ENCODE measurements at places on chromosomes 16 and 17.

GRCh38 chr16:4124535-4125294, 8.5 kb upstream of the ADCY9 start:
- DNase-seq, result no peak

DNA sequence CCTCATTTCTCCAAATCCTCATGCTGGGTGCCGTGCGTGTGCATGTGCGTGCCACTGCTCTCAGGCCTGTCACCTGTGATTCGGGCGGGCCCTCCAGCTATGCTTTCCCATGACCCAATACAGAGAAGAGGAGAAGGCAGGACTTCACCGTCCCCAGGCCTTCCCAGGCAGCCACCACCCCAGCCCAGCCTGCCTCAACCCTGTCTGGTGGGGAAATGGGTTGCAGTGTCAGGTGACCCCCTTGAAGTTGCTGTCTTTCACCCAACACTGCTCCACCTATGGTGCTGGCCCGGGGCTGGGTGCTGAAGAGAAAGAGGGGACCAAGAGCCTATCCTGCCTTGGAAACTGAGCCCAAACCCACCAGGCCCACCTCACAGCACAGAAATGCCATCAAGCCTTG, 94.7 kb downstream of the GOSR1 start:
- no peak for DNase-seq

DNA sequence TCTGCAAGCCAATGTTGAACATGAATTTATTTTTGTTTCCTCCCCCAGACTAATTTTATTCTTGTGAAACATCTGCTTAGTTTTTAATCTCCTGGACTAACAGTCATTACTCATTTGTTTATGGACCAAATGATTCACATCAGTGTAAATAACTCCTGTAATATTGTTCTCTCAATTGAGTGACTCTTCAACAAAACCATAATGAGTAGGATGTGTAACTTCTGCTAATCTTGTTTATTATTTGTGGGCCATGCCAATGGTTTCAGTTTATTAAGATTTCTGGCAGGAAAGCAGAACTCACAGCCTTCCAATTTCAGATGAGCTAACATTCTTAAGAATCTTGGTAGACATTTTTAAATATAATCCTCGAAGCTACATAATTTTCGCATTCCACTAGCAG, 1216.3 kb upstream of the GOT2 start:
- DNase-seq, result no peak

DNA sequence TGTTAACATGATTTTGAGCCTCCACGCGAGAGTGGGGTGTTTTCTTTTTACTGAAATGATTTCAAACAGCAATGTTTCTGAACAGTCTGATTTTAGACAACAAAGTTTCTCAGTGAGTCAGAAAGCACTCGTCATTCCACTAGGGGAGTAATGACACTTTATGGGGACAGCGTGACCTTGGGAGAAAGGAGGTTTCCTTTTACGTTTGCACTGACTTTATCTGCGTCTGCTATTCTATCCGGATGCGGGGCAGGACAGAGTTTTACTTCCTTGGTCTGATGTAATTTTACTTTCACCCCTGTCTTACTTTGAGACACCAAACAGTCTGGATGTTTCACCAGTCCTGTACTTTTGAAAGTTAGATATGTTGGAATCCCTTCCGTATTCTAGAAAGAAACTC, 20.7 kb downstream of the SLC47A1 start:
- DNase-seq, result no peak

DNA sequence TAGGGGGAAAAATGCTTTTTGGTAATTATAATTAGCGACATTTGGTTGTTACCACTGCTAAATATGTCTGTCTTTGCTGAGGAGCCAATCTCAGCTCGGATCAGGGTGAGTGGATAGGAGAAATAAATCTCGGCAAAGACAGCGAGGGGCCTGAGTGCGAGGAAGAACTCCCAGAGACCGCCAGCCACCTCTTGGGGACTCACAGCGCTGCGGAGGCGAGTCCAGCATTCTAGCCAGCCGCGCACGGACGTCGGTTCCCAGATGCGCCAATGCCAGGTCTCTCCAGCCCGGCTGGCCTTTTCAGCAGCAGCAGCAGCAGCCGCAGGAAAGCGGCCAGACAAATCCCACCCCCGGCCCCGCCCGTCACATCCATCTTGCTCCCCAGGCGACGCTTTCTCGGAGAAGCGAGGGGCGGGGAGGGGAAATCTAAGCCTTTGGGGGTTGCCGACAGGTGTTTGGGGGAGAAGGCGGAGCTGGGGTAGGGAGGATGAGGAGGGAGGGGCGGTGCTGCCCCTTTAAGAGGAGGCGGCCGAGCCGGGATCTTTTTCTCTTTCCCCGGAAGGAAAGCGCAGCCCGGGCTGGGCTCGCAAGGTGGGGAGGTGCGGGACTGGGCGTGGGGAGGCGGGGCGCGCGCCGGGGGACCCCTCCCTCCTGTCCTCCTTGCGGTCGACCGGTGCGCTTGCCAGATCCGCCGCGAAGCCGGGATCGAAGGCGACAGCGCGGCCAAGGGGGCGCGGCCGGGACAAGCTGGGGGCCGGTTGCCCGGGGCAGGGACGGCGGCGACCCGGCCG, at the start of gene ITGA3:
Gene ITGA3 (plus strand): TSS at position 685 of the 791 bp plus-strand sequence. CDS start 330 bp downstream, outside the sequence.
- peak; percentile 90 for DNase-seq

DNA sequence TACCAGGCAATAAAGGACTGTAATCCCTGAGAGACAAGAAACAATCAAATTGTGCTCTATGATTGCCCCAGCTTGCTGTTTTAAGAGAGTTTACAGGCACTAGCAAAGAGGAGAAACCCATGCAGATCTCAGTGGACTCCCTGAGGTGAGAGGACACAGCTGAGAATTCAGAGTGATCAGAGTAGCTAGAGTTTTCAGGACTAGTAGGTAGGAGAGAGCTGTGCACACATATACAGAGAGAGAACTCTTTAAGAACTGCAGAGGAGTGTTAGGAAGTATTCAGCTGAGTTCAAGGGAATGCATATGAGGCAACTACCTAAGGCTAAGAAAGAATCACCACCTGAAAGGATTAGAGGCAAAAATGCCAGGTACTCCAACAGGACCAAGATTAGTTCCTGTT, 904.8 kb downstream of the CDH8 start:
- no peak for DNase-seq

DNA sequence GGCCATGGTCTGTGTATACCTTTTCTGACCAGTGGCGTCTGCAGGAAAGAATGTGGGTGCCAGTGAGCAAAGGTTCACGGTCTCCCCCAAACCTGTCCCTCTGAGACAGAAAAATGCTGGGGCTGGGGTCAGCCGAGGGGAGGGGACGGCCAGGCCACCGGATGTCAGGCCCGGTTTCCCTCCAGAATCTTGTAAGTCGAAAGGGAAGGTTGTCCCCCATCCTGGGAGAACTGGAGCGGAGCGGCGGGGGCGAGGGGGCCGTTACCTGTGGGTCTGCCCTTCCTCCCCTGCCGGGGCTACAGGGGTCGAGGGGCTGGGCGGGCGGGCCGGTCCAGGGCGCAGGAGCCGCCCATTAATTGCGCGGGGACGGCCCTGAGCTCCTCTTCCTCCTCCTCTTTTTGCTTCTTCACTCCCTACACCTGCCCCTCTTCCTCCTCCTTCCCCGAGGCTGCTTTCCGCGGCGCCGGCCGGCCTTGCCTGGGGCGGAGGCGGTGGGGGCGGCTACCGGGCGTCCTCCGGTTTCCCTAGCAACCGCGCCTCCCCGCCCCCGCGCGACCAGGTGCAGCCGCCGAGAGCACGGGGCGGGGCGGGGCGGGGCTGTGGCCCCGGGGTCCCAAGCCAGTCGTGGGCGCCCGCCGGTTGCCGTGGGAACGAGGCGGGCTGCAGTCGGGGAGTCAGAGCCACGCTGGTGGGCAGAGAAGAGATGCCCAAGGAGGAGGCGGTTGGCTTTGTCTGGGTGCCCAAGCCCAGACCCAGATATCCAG, at the start of gene MARCHF10:
Gene MARCHF10 (minus strand): TSS at position 503 of the 764 bp plus-strand sequence. CDS start 6,579 bp downstream, outside the sequence.
- DNase-seq, result no peak

- DNase-seq, result no peak
Observed at GRCh38 chr16:56277075-56277474, 85.8 kb downstream of the GNAO1 start.

DNA sequence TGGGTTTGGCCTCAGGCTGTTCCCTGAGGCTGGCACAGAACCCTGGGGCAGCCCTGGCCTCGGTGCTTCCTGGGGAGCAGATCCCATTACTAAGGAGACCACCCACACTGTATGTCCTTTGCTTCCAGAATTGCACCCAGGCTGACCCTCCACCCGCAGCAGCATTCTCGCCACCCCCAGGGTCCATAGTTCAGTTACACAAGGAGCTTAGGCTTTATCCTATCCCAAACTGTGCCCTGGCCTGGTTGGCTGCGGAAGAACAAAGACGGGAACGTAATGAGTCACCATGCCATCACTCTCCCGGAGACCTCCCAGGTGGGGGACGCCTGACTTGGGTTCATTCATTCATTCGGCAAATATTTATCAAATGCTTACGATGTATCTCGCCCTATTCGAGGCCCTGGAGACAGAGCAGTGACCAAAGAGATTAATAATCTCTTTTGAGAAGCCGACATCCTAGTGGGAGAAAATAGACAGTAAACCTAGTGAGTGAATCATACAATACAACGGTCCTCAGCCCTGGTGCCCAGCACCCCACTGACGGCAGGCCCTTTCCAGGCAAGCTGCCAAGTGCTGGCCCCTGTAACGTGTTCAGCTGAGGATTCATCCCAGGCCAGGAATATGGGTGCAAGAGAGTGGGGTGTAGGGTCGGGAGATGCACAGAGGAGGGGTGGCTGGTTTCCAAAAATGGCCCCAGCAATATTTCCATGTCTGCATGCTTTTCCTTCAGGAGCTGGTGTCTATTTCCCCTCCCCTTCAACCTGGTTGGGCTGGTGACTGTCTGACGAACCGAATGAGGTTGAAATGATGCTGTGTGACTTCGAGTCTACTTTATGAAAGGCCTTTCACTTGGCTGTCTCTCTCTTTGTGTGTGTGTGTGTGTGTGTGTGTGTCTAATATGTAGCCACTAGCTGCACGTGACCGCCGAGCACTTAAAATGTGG, 134.2 kb downstream of the MGAT5B start:
- DNase-seq, result peak; percentile 67

- no peak for DNase-seq
Observed at GRCh38 chr17:75996665-75997590, 3.7 kb upstream of the CDK3 start.

GRCh38 chr16:27665881-27666280, 115.9 kb downstream of the KATNIP start:
- DNase-seq, result no peak

- no peak for DNase-seq
Observed at GRCh38 chr17:10673312-10673711, 16.2 kb upstream of the MYH3 start.

DNA sequence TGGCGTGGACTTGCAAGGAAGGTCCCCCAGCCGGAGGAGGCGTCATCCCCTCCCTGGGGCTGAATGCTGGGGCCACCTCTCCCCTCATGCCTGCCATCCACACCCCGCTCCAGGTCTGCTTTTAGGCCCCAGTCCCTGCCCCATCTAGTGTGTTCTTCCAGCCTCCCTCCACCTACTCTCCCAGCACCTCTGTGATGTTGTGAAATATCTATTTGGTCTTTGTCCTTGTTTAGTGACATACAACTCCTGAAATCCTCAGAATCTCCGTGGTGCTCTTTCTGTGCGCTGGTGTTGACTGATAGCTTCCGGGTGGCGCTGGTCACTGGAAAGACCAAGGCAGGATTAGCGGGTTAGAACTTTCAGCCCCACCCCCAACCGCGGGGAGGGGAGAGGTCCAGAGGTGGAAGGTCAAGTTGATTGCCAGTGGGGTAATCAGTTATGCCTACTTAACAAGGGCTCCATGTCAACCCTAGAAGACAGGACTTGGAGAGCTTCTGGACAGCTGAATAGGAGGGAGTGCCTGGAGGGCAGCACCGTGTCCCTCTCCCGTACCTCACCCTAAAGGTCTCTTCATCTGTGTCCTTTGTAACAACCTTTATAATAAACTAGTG, 10.1 kb downstream of the TBC1D24 start:
- DNase-seq, result no peak

DNA sequence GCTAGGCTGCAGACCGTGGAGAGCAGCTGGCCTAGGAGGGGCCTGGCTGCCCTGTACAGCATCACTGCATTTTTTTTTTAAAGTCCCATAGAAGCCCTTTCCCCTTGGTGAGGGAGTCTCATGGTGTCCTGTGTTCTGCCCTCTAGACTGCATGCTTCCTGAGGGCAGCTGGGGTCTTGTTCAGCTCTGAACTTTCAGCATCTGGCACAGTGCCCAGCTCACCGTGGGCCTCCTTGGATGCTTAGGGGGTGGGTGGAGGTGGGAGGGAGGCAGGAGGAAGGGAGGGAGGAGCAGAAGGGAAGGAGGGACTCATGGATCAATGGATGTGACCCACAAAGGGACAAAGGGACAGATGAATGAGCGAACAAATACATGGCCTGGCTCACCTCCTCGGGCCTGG, 63.4 kb upstream of the TMEM97 start:
- no peak for DNase-seq

DNA sequence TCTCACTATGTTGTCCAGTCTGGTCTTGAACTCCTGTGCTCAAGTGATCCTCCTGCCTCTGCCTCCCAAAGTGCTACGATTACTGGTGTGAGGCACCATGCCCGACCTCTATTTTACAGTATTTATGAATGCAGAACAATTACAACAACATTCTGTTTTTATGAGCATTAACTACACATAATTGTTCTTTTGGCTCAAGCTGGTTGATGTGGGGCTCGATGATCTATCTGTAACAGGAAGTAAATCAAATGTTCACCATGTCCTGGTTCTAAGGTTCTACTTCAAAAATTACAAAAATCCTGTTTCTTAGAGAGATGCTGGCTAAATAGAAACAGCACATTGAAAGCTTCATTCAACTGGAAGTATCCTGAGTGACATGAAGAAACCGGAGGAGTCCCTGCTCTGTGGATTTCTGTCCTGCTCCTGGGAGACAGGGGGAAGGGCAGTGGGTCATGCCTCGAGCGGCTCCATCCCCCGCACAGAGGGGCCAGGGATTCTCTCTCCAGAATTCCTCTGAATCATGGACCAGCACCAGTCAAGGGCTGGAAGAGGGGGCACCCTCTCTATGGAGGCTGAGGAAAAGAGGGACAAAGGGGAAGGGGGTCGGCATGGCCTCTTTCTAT, 31.5 kb downstream of the FA2H start:
- DNase-seq, result no peak

DNA sequence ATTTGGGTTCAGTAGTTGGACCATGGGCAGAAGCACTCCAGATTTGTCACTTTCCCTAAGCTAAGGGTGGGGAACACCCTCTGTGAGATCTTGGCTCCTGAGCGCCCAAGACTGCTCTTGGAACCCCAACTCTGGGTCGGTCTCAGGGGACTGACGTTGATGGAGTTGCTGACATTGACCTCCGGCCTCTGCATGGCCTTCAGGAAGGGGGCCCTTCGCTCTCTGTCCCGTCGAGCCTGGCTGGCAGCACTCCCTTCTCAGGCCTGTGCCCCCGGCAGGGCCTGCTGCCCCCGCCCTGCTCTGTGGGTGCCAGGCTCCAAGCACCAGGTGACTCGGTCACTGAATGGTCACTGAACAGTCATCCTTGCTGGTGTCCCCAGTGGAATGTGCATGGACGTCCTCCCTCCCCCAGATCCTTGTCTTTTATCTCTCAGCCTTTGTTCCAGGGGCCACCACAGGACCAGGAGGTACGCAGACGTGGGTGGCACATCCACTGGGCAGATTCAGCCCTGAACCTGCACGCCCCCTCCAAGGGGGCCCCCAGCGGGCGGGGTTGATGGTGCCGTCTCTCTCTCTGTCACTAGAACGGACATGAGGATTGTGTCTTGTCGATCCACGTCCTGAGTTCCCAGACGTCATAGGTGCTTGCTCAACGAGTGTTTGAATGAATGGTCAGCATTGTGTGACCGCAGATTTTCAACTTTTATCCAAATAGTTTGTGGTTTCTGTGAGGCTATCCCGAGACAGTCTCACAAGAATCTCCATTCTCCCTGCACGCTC, 314.5 kb downstream of the SEC14L1 start:
- no peak for DNase-seq

GRCh38 chr17:73609758-73610157, 34.5 kb downstream of the SDK2 start:
- DNase-seq, result no peak

GRCh38 chr17:72498364-72499210, 377.8 kb downstream of the SOX9 start:
- no peak for DNase-seq

All from RKO (cell line).